Activated naive CD4-positive, alpha-beta T cell treated with anti-CD3 and anti-CD28 coated beads, Interleukin-2, amount 10 ng/mL, durations not matched to agents 7 days and 5 days (primary cell): ENCODE measurements at places on chromosomes 1 and 21.

GRCh38 chr1:2412773-2413494 lies 570 bp upstream of the PEX10 start:
- no peak for DNase-seq

DNA sequence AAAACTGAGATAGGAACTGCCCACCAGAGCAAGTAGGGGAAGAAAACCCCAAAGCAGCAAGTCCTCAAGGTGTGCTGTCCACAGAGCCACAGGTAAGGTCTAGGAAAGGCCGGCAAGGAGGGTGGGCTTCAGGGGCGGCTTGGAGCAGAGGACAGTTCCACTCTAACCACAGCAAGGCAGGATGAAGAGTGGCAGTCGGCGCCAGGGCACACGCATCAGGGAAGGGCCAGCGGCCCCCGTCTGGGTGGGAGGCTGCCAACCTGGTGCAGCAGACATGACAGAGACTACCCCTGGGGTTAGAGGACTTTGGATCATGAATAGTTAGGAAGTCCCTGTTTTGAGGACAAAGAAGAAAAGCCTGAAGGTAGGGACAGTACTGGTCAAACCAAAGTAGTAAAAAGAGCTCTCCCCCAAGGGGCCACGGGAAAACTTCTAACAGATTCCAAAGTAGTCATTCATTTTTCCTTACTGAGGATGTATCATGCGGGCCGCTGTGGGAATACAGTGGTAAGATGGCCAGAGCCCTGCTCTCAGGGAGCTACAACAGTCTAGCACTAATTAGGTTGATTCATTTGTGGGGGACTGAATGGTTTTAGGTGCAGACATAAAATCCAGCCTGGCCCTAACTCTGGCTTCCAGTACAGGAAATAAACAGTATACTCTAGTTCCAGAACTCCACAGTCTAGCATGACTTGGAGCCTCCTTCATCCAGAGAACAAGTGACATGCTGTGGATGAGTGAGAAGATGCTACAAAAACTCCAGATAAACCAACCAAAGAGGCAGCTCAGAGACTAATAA lies 3.5 kb upstream of the RAP1GAP start:
- DNase-seq: no peak

DNA sequence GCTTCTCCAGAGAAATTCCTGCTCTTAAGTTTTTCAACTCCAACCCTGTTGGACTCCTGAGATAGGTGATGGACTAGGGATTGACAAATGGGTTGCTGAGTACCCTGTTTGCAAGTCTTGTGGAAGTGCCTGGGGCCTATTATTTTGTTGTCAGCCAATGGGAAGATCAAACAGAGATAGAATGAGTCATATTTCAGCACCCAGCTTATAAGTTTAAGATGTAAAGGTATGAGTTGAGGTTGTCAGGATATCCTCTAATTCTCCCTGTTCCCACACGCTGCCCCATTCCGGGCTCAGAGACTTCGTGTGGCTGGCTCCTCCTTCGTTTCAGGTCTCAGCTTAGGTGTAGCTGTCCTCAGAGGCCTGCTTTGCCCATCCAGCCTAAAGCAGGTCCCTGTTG lies 91.8 kb downstream of the CENPF start:
- DNase-seq: no peak

GRCh38 chr1:178575611-178576361 lies 62.9 kb downstream of the TEX35 start:
- no peak for DNase-seq

- DNase-seq: no peak
Observed at GRCh38 chr1:43866201-43866600, 67.4 kb upstream of the ARTN start.

GRCh38 chr21:25002676-25003075 lies 604.6 kb downstream of the MRPL39 start:
- DNase-seq: no peak
